ENCODE measurements at places on chromosomes 12 and 14.
A peak's percentile ranks its signal among the peaks of the same experiment; 100 is the strongest.

DNA sequence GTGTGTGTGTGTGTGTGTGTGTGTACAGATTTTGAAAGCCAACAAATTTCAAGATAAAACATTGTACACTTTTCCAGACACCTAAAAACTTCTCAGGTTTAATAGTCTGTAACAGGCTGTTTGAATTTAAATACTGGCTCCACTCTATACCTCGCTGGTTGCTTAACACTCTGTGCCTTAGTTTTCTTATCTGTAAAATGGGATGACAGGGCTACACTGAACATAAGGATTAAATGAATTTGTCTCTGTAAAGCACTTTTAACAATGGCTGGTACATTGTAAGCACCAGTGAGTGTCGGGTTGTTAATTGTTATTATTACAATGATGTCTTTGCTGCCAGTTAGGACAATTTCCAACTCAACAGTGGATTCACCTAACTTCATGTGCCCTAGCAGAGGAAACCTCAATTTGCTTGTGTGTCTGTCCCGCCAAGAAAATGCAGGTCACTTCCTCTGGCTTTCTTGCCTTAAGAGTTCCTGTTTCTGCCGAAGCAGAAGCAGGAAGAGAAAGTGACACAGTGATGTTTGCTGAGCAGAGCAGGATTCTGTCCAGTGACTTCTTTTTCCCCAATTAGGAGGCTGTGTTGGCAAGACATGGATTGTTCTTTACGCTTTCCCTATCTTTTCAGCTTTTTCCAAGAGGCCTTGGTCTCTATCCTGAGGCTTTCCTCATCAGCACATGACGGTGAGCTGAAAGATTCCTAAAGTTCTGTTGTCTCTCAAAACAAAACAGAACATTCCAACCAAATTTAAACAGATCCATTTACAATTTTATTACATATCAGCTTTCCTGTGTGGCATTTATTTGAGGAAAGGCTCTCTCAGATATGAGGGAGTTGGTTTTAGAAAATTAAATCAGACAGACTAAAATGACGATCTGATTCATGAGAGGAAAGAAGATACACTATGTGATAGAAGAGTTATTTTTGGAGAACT, 154.1 kb upstream of the ATP2B1 start:
- DNase-seq, result peak; percentile 31

DNA sequence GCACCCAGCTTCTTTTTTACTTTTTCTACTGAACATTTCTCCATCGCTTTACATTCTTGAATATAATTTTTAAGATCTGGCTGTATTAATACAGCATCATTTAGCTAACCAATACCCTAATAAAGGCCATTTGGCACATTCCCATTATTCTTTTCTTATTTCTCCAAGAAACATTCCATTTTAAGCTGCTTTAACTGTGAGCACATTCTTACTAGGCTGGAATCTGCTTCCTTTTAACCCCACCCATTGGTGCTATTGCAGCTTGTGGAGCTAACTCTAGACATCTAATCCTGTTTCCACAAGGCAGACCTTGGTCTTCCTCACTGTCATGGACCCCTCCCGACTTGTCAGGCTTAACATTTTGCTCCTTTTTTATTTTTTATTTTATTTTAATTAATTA, 15.2 kb downstream of the CALM1 start:
- no peak for DNase-seq

DNA sequence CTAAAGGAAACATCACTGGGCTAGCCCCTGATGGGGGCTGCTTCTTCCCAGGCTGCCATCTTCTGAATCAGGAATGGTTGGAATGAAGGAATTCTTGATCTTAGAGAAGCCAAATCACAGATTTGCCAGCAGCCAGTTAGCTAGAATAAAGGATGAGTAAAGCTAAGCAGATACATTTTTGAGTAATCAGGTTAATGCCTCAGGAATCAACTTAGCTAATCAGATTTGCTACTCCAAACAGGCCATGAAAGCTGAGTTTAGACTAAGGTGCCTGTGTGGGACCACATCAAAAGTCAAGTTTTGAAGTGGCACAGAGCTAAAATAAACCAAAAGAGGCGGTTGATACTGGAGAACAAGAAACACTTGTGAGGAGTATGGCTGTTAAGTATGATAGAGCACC, 28.8 kb upstream of the LMO3 start:
- no peak for DNase-seq

DNA sequence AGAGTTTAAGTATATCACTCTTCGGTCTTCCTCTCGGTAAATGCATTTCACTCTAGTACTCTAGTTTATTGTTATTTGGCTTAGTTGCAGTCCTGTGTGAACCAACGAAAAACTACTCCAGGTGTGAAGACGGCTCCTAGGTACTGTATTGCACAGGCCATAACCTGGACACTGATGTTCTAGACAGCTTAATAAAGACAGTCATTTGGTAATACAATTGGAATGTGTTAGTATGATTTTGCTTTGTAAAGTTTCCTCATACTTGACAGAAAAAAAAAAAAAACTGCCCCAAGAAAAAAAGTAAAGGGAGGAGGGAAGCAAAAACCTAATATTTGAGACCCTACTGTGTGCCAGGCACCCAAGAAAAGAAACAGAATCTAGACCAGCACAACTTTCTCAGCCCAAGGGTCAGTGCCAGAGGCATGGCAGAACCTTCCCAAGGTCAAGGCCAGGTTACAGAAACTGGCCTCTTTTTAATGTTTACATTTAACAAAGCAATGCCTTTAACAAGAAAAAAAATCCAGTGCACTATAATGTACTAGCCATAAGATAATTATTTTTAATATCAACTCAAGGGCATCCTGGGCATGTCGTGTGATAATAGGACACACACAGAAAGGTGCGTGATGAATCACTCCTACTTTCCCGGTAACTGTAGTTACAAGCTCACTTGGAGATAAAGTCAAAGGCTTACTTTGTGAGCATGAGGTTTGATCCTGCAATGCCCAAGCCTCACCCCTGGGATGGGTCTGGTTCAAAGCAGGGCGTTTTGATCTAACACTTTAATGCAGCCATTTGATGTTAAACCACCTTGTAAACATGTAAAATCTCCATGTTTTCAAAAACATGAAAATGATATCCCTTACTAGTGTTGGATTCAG, 110.6 kb downstream of the BMP4 start:
- no peak for DNase-seq

GRCh38 chr14:26429205-26429604, 168.6 kb downstream of the NOVA1 start:
- no peak for DNase-seq

DNA sequence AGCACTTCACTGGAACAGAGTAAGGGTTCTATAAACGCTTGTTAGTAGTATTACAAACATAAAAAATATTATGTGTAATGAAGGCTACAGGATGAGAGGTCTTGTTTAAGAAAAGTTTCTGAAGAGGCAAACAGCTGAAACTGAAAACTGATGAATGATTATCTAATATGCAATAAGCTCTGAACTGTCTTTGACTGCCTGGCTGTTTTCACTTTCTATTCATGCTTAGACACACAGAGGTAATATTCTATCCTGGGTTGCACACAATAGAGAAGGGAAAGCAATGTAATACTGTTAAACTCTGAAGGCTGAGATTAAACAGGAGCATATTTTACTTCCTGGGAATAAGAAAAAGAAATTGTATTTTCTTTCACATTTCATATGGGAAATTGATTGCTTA, 251.3 kb downstream of the ALX1 start:
- no peak for DNase-seq

DNA sequence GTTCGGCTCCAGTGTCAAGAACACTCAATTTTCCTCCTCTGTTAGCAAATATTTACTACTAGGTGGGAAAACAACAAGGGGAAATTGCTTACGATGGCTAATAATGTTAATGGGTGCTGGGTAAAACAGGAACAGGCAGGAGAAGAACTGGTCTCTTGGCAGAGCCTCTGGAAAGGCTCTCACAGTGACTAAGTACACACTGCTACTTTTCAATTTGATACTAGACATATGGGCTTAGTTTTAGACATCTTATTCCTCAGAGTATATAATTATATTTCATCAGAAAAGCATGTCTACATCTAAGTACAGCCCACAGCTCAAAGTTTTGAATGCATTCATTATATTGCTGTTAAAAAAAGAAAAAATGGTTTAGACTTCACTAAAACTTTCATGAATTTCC, 65.4 kb upstream of the SAV1 start:
- DNase-seq, result no peak

GRCh38 chr12:95857156-95857555, 1.6 kb upstream of the SNRPF start:
- DNase-seq, result no peak

DNA sequence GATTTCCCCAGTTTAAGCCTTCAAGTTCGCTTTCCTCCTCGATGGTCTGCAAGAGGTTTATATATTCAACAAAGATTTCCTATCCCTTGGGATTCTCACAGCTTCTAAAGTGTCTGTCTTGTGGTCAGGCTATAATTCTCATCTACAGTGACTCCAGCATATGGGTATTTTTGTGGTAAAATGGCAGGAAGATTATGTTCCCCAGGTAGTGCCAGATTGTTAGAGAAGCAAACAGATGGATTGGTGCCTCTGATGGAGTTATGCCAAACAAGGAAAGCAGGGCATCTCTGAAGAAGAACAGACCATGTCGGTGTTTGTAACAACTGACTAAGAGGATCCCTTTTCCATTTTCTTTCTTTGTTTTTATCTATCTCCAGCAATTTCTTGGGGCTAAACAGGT, 5.5 kb upstream of the CCDC175 start:
- no peak for DNase-seq

DNA sequence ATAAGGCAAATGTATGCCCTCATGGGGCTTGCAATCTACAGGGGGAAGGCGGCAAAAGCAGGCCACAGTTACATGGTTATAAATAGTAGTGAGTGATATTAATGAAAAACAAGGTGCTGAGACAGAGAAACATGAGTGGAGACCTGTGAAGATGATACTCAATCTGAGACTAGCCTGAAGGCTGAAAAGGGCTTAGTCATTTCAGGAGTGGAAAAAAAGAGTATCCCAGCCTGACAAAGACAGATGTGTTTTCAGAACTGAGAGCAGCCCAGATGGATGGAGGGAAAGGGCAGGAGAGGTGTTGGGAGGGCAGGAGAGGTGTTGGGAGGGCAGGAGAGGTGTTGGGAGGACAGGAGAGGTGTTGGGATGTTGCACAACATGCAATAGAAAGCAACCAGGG, 181.9 kb downstream of the C12orf42 start:
- no peak for DNase-seq

- no peak for DNase-seq
Measured at GRCh38 chr12:19529951-19530636, 90.8 kb downstream of the AEBP2 start.

DNA sequence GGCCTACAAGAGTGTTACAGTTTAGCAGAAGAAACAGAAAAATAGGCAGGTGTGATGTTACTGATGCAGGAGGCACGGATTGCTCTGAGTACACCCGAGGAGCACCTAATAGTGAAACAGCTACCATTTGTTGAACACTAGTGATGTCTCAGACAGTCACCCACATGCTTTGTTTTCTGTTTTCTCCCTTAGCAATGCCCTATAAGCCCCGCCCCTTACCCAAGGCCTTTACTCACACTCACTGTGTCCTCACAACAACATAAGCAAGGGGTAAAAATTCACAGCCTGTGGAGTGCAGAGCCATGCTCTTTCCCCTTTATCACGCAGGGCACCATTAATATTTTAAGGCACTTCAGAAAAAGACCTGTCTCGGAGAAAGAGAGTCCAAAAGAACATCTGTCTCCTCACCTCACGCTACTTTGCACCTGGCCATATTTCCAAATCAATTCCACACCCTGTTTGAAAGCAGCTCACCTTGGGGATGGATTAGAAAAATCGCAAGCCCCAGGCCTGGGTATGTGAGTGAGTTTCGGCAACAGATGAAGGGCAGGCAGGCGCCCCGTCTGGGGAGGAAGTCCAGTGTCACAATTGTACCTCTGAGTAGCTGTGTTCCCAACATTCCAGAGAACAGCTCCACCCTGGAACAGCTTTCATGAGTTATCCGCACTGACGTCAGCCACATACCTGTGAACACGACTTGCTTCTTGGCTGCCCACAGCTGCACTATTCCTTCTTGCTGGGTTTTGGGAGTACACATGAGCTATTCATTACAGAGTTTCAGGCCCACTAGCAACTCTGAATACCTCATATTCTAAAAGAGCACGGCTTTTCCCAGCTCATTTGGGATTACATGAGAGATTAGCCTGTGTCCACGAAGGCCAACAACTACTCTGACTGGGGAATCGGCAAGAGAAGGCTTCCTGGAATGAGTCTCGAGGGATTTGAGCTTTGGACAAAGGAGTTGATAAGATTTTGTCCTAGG, 26.0 kb downstream of the MAPK1IP1L start:
- no peak for DNase-seq

DNA sequence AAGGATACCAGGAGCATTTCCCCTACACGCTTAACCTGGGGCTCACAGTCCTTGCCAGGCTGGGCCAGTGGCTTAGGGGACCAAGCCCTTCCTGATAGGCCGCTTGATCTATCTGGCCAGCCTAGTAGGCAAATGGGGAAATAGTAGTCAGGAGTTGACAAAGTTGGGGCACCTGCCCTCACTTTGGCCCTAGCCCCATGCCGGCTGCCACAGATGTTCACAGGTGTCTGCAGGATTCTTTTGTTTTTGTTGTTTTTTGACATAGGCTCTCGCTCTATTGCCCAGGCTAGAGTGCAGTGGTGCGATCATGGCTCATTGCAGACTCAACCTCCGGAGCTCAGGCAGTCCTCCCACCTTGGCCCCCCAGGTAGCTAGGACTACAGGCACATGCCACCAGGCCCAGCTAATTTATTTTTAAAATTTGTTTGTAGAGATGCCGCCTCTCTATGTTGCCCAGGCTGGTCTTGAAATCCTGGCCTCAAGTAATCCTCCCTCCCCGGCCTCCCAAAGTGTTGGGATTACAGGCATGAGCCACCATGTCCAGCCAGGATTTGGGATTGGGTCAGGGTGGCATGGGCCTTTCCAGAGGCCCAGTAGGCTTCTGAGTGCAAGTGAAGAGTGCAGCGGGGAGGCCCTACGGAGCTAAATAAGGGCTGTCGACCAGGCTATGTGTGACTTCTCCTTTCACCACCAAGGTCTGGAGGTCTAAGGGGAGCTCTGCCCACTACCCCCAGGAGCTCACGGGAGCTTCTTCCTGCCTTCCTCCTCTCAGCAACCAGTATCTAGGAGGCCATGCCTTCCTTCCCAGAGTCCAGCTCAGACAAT, 15.5 kb upstream of the HDAC7 start:
- DNase-seq, result no peak

- no peak for DNase-seq
Measured at GRCh38 chr14:57930241-57930975, 64.5 kb upstream of the SLC35F4 start.

- no peak for DNase-seq
Measured at GRCh38 chr12:94074980-94075629, 73.3 kb upstream of the PLXNC1 start.

GRCh38 chr12:23133471-23133870, 508.5 kb downstream of the ETNK1 start:
- DNase-seq, result no peak

DNA sequence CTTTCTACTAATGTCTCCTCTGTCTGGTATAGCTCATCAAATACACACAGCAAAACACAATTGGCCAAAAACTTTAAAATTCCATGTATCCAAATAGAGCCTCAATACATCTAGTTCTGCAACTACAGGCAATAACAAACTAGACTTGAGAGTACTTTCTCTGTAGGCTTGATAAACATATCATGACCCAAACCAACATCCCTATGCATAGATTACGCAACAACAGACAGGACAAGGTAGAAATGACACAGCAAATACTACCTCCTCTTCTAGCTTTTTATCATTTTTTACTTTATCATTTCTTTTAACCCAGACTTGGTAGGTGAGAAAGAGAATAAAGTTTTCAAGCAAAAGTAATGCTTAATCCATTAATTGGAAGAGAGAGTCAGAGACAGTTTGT, 41.8 kb downstream of the EML5 start:
- DNase-seq, result no peak
